Left hindlimb (tissue), 1 donor: ENCODE measurements at places on chromosomes 2 and 18.

DNA sequence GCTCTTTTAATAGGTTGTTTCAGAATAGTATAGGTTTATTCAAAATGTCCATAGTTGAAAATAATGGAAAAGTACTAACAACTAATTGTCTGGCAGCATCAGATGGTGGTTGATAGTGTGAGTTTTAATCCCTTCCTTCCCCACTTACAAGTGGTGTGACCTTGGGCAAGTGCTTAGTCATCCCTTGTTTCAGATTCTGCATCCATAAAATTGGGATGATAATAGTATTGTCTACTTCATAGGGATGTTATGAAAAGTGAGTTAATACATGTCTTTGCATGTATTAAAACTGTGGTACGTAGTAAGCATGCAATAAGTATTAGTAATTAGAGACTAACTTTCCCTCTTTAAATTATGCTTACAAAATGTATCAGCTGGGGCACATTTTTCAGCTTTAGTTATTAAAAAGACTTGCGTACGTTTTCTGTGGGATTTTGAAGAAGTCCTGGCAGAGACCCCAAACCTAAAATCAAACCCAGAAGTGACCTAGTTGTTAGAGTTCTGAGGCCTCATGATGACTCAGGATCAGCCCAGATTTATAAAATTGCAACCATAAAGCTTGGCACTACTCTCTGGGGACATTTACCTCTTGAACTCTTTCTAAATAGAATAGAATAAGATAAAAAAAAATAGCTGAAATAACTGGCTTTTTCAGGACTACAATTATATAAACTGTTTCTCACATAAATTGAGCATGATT lies 8.6 kb downstream of the ITGA4 start:
- DNase-seq, result no peak

- DNase-seq, result no peak
Measured at GRCh38 chr2:83069724-83070123, 1389.4 kb downstream of the SUCLG1 start.

DNA sequence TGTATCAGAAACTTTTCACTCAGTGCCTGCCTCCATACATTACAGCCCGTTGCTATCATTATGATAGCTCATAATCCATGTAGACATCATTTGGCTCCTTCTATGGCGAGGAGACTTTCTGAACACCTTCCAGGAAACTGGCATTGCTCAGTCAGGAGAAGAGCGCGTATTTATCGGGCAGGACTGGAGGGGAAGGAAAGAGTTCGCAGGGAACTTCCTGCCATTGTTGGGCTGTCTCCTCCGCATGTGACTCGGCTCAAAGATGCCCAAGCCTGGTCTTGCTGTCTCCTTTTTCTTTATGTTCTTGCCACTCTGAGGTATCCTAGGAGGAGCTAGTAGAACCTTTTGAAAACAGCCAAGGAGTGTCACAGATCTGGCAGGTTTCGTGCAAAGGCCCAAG lies 156.8 kb downstream of the CTIF start:
- DNase-seq, result no peak

DNA sequence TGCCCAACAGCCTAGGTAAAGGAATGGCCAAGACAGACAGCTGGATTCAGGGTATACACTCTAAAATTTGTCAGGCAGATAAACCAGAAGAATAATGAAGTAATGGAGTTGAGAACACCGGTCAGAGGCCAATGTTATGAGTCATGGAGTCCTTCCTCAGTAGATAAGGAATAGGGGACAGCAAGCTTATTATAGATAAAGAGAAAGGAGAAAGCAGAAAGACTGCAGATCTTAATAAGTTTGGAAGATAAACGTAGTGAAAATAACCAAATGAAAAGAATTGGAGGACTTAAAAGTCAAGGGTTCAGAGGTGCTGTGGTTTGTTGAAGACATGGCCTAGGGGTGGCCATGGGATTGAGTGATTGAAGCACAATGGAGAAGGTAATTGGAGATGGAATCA lies 63.5 kb upstream of the NFE2L2 start:
- no peak for DNase-seq

DNA sequence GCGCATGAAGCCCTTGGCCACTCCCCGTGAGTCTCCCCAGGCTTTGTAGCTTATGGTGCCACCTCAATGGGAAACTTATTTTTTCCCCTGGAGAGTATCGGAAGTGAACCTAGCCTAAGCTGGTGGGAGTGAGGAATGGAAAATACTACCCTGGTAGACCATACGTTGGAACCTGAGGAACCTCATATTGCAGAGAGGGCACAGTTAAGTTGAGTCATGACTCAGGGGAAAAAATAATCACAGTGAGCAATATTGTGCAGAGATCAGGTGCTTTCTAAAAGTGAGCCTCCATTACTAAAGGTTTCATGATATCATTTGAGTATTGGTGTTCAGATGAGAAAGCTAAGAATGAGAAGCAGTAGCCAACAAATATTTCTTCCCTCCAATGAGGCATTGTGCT lies 360.5 kb upstream of the NT5C1B start:
- no peak for DNase-seq

DNA sequence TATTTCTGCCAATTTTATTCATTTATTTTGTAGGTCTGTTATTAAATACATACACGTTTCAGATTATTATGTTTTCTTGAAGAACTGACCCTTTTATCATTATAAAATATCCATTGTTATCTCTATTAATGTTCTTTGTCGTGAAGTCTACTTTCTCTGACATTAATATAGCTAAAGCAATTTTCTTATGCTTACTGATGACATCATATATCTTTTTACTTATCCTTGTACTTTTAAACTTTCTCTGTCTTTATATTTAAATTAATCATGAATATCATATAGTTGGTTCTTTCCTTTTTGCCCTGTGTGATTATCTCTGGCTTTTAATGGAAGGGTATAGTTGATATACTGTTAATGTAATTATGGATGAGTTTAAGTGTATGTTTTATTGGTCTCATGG lies 36.5 kb upstream of the SLC9A2 start:
- no peak for DNase-seq

- DNase-seq, result no peak
Measured at GRCh38 chr18:46297124-46297523, 192.9 kb downstream of the HAUS1 start.

DNA sequence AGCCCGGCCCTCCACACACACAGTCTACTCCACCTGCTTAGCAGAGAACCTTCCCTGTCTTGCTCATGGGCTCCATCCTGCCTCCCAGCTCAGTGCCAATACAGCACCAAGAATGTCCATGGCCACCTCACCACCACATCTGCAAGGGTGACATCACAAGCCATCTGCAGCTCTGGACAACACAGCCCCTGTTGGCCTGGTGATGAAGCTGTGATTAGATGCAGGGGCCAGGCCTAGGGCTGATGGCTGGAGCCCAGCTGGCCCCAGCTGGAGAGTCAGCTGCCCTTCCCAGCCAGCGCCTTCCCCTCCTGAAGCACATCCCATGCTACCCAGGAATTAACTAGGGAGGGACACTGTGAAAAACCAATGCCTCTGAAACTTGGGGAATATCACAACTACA lies 91.1 kb downstream of the TTC32 start:
- DNase-seq, result peak; percentile 62

DNA sequence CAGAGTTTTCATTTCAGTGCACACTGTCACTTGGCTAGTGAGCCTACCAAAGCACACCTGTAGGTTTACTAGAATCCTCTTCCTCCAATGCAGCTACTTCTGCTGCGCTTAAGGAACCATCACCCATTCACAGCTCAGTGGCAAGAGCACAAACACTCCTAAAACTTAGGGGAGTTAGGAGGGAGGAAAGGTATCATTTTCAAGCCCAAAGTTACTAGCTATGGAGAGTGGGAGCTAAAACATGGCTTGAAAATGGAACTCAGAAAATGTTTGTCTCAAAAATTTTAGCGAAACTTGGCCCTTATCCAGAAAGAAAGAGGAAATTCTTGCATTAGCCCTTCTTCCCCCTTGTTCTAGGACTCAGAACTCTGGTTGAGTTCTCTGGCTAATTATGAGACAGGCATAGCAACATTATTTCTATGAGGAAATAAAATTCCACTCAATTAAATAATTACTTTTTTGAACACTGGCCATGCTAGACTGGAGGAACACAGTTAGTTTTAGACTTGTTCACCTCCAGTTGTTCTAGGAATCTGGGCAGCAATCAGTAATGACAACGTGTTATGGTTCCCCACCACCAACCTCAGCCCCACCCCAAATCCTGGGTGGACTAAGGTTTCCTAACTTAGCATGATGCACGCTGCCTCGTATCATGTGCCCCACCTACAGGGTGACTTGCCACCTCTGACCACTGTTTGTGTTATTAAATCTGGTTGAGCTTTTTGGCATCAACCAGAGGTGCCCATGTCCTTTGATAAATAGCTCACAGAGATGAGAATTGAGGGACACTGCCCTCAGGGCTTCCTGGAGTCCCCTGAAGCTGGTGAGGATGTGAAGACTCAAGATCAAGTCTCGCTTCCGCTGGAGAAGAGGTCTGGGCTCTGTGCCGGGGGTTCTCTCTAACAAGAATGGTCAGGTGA lies 32.8 kb downstream of the LPIN2 start:
- DNase-seq, result no peak

GRCh38 chr2:219522111-219523030 lies 8.1 kb downstream of the ASIC4 start:
- no peak for DNase-seq

DNA sequence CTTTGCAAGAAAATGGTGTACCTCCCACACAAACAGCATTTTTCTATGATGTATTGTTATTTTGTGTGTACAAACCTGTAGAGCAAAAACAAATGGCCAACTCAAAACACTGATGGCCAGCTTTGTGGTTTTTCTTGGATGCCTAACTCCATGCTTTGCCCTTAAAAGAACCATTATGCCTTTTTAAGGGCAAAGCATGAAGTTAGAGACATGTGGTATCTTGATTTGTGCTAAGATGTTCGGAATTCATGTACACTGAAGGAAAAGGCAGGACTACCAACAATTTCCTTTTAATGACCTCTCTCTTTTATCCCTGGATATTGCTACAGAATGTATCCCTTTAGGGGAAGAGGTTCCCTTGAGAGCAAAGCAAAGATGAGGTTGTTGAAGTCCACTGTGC lies 273.6 kb downstream of the SCG2 start:
- no peak for DNase-seq

DNA sequence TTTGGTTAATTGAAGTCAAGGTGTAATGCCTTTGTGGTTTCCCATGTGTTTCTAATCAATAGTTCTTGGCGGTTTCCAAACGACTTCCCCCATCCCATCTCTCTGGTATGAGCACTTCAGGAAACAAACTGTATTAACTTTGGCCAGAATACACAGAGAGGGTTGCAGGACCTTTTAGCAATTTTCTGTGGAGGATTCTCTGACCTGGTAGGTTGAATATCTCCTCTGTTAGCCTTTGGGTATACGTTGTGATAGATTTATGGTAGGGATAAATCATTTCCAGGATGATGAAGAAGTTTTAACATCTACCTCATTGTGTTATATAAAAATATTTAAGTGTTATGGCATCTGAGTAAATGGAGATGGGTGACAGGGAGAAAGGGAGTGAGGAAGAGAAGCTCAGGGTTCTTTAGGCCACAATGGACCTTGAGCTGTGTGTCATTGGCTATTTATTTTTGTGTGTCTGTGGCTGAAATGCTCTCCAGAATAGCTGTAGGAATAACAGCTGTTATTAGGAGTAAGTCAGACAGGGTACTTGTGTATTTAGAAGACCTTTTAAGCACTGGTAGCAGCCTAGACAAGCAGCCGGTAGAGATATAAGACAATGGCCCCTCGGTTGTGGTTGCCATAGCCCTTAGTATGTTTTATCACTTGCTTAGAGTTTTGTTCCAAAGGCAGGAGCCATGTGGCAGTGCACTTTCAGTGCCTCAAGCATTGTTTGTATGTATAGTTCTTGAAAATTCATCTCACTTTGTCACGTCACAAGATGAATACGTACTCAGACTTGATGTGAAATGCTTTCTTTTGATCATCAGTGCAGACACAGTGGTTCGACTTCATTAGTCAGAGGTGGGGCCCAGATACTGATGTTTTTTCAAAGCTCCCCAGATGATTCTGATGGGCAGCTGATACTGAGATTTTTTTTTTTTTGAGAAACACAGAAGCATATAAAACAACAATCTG lies 91.1 kb downstream of the FMNL2 start:
- DNase-seq, result no peak

DNA sequence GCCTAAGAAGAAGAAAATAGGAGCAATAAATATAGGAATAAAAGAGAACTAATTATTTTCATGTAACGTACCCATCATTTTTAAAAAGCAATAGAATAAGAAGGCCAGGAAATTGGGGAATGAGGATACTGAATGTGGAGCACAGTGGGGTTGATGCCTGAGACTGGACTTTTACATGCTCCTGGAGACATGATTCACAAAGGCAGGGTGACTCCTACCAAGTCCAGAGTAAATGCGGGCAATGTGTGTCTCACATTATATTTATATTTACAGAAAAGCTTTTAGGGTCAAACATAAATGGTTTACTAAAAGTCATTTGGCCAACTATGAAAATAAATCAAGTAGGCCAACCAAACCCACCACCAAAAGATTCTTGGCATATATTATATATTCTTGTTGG lies 87.9 kb upstream of the COL5A2 start:
- DNase-seq, result no peak

GRCh38 chr18:55229682-55230081 lies 270.4 kb upstream of the CCDC68 start:
- DNase-seq, result no peak

DNA sequence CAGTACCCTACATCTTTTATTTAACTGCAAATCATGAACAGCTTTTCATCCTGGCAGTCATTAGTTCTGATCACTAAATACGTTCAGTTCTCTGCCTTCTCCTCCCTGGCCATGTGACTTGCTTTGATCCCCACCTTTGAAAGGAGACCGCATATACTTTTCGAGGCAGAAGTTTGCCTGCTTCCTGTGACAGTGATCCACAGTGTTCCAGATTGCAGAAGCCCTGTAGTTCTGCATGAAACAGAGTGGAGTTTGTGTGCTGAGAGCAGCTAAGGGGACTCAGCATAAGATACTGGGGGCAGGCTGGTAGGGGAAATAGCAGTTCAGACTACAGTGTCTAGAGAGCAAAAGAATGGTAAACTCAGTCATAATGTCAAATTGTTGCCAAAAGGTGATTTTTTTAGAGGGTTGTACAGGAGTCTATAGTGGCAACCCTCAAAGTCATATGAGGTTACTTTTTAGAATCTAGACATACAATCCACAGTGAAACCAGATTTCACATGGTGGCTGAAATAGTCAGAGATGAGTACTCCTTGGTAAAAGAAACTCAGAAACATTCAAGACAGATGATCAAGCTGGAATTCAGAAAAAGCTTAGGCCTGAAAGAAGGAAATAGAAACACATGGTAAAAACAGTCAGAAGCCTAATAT lies 1800.4 kb upstream of the CELF4 start:
- DNase-seq, result no peak

DNA sequence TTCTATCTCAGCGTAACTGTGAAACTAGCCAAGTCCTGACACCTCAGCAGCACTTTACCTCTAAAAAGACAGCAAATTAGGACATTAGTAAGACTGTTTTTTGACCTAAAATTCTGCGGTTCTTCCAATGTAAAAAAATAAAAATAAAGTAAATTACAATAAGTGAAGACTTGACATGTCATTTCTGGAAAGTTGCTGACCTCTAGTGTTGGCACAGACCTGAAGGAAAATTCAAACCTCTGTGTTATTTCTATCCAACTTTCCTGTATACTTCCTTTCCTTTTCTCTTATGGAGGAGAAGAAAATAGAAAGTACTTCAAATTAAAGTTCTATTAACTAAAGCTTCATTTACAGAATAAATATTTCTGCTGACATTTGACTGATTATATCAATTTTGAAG lies 110.6 kb downstream of the TMEM182 start:
- DNase-seq, result no peak
